ENCODE measurements at places on chromosomes 7 and 10. TPM values are rescaled to one million over a fixed set of nuclear protein-coding genes. Genes with fewer than 3 reads are reported as not detected.

Gene TMEM178B
- 0.46 TPM for total RNA-seq

Gene CRYGN
- total RNA-seq: 0.43 TPM

DNA sequence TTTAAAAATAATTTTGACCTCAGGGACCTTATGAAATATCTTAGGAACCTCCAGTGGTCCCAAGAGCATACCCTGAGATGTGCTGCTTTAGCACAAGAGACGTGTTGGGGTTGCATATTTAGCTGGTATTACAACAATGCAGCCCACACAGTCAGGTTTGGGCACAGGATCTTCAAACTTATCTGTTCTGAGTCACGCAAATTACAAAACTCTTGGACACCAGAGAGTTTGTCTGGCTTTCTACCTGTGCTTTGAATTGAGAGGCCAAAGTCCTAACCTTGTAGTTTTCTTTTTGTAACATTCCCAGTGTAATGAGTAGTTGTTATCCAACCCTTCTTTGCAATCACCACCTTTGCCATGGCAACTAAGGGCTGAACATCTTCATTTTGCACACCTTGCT, 163.5 kb upstream of the PCLO start:
- H3K36me3 ChIP-seq: no peaks in the 10 kb centered on the region
- DNase-seq: no peak
- H3K4me1 ChIP-seq: no peaks in the 10 kb centered on the region
- H3K27ac ChIP-seq: no peak overlapping the region
- H3K4me3 ChIP-seq: no peak overlapping the region

- H3K4me1 ChIP-seq: peaks cover 9% of the 10 kb centered on the region
- H3K4me3 ChIP-seq: no peak overlapping the region
- H3K27me3 ChIP-seq: no peaks in the 10 kb centered on the region
- DNase-seq: peak; percentile 28
- H3K27ac ChIP-seq: peak overlapping the region; percentile 26
- no peaks in the 10 kb centered on the region for H3K36me3 ChIP-seq
Observed at GRCh38 chr7:105849122-105849855, 27.1 kb downstream of the ATXN7L1 start.

DNA sequence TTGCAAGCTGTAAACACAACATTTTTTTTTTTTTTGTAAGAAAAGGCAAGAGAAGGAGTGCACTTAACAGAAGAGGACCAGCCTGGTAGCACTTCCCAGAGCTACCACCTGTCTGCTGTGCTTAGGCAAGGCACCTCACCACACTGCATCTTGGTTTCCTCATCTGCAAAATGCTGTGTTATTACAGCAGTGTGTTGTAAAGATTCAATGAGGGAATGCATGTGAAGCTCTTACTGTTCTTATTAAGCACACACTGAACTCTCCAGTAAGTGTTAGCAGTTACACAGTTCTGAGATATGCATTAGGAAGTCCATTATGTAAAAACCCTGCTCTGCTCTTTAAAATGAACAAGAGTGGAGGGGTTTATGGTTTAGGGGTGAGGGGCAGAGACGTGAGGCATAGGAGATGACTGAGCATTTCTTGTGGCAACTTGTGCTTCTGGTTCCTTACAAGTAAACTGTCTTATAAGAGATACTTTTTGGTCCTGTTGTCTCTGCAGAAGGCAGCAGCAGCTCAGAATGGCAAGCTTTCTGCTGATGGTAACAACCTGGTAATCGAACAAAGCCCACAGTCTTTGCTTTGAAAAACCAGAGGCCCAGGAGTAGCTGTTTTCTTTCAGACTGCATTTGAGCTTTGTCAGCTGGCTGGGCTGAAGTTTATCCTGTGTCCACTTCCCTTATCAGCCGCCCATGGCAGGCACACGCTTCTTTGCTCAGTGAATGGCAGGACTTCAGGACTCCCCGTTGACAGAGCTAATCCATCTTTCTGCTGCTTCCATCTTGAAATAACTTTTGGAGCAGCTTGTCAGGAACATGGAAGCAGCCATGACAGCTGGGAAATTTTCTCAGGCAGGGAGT, 98.8 kb upstream of the BMPER start:
- H3K4me3 ChIP-seq: no peak overlapping the region
- no peak overlapping the region for H3K27ac ChIP-seq
- DNase-seq: no peak
- no peaks in the 10 kb centered on the region for H3K36me3 ChIP-seq

- no peaks in the 10 kb centered on the region for H3K27me3 ChIP-seq
- H3K4me1 ChIP-seq: peaks cover 5% of the 10 kb centered on the region
- H3K4me3 ChIP-seq: no peak overlapping the region
- H3K27ac ChIP-seq: peak overlapping the region; percentile 73
- H3K36me3 ChIP-seq: no peaks in the 10 kb centered on the region
Observed at GRCh38 chr10:132506711-132507408, 30.7 kb upstream of the INPP5A start.

GRCh38 chr7:158403013-158403821, 184.4 kb downstream of the PTPRN2 start:
- no peak overlapping the region for H3K27ac ChIP-seq
- H3K27me3 ChIP-seq: no peaks in the 10 kb centered on the region
- H3K36me3 ChIP-seq: no peaks in the 10 kb centered on the region
- no peaks in the 10 kb centered on the region for H3K4me1 ChIP-seq

Measured in upper lobe of left lung (tissue), 6 donors.